ENCODE measurements at places on chromosomes 3 and 15.

- DNase-seq: no peak
These were observed 323.5 kb downstream of the RORA start for GRCh38 chr15:60905587-60905986.

DNA sequence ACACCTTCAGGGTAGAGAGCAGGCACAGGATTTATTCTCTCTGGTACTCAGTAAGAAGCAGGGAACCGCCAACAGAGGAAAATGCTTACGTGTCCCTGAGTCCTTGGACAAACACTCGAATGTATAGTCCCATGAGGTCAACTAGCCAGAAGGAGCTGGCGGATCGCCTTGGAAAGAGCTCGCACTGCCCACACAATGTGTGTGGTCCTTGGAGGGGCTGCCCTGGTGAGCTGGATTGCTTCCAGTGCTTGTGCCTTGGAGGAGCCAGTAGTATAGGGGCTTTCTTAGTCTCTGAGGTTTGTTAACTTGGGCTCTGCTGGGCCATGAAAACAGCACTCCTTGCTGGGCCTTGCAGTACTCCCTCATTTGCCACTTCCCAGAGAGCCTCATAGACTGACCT, 40.7 kb upstream of the VILL start:
- DNase-seq: no peak

- no peak for DNase-seq
These were observed 10.1 kb upstream of the CAPN3 start for GRCh38 chr15:42349186-42349585.

DNA sequence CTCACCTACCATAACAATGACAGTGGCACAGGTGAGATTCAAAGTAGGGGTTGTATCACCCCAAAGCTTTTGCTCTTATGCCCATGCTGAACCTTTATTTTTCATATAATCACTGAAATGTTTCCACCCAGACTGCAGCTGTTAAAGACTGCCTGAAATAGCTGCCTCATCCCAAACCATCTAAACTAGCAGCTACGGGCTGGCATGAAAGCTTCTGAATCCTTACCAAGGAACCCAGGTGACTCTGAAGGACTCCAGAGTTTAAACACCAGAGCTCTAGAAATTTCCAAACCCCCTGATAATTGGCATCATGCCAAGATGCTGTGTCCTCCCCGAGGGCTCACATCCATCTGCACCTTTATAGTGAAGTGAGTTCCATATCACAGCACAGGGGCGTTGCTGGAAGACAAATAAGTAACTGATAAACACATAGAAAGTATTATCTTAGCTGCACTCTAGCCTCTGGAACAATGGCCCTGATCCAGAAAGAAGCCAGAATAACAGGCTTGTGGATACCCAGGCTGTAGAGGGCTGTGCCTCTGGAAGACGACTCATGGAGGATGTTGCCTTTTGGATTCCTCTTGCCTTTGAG, 238.9 kb downstream of the CADPS start:
- peak; percentile 51 for DNase-seq

DNA sequence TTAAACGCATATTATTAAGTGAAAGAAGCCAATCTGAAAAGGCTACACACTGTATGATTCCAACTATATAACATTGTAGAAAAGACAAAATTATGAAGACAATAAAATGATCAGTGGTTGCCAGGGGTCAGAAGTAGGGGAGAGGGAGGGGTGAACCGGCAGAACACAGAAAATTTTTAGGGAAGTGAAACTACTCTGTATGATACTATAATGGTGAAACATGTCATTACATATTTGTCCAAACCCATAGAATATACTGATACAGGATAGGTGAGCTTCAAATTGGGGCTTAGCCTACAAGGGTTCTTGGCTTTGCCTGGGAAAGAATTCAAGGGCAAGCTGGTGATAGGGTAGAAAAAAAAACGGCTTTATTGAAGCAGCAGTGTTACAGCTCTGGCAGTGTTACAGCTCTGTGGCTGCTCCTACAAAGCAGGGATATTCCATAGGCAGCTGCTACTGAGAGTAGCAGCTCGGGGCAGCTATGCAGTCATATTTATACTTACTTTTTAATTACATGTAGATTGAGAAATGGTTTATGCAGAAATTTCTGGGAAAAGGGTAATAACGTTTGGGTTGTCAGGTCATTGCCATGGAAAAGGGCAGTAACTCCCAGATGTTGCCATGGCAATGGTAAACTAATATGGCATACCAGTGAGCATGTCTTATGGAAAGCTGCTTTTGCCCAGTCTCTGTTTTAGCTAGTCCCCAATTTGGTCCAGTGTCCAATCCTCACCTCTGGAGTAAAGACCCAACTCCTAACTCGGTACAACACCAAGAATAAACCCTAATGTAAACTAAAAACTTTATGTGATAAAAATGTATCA, 125.1 kb upstream of the SLC25A36 start:
- no peak for DNase-seq

DNA sequence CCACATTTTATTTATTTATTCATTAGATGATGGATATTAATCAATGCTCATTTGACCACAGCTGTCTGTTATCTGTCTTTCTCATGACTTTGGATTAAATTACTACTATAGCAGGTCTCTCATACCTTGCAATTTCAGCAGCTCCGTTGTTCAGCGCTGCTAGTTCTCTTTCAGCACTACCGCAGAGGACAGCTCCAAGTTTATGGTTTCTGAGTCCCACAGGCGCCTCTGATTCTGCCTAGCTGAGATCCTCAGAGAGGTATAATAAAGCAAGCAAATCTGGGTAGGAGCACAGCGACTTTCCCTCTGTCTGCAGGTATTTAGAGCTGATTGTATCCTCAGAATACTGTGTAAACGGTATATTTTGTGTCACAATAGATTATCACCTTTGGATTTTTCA, 204.9 kb downstream of the CNTN4 start:
- peak; percentile 61 for DNase-seq

All from NCI-H69 (cell line).